Uterus (tissue), 4 donors: ENCODE measurements at places on chromosomes 11 and 22. TPM values are rescaled to one million over a fixed set of nuclear protein-coding genes. Genes with fewer than 3 reads are reported as not detected.
A peak's percentile ranks its signal among the peaks of the same experiment; 100 is the strongest.

DNA sequence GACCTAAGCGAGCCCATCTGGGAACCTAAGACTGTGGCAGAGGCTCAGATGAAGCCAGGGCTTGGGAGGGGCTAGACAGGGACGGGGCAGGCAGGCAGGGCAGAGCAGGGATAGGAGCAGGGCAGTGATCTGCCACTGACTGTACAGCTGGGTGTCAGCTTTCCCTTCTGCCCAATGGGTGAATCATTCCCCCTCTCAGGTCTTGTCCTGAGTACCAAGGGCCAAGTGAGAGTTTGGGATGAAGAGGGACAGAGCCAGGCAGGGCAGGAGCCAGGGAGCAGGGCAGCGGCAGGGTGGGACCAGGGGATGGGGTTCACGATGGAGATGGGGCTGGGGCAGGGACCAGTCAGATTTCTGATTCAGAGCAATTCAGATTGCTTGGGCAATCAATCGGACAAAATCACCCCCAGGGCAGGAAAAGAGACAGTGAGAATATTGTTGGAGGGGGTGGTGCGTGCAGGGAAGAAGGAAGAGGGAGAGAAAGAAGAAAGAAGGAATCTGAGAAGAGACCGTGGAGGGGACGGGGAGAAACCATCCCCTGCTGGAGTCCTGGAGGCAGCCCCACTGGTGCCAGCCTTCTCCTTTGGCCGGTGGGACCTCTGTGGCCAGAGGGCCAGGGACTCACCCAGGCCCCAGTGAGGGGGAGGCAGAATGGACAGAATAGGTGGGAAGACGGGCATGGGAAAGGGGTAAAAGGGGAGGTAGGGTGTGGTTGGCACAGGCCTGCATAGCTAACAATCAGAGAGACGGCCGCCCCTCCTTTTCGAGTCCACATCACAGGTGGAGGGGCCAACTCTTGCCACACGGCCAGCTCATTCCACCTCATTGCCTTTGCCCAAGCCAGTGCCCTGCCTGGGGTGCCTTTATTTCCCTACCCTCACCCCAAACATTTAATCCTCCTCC lies 47.2 kb downstream of the CYTH4 start:
- no peaks in the 10 kb centered on the region for H3K4me1 ChIP-seq
- H3K36me3 ChIP-seq, result no peaks in the 10 kb centered on the region
- no peak overlapping the region for H3K4me3 ChIP-seq
- no peak for DNase-seq
- peaks cover 6% of the 10 kb centered on the region for H3K27me3 ChIP-seq
- H3K27ac ChIP-seq, result no peak overlapping the region

DNA sequence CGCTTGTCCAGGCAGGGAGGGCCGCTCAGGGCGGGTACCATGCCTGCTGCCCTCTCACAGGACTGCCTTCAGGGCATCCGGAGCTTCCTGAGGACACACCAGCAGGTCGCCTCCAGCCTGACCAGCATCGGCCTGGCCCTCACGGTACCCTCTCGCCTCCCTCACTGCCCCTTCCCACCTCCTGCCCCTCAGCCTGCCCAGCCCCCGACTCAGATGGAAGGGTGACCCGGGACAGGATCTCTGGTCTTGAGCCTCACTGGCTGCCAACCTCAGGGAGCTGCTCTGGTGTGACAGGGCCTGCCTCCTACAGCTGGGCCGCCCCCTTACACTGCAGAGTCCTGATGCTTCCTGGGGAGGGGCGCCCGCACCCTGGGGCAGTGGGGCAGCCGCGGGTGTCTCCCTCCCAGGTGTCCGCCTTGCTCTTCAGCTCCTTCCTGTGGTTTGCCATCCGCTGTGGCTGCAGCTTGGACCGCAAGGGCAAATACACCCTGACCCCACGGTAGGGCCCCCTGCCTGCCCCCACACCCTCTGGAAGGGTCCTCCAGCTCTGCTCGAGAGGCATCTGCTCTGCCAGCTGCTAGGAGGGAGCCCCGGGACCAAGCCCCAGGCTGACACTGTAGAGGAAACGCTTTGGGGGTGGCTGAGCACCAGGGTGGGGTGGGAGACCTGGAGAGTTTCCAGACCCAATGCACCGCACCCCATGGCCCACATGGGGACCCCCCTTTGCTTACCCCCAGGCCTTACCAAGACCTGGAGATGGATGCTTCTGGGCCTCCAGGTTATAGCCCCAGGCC lies 14.6 kb downstream of the TSPAN32 start:
- H3K4me1 ChIP-seq, result peaks cover 13% of the 10 kb centered on the region
- no peak for DNase-seq
- H3K27ac ChIP-seq, result peak overlapping the region; percentile 86
- H3K36me3 ChIP-seq, result no peaks in the 10 kb centered on the region
- H3K27me3 ChIP-seq, result no peaks in the 10 kb centered on the region

Gene AAMDC
- 31.5 TPM for total RNA-seq

- DNase-seq, result no peak
- no peaks in the 10 kb centered on the region for H3K27me3 ChIP-seq
- H3K27ac ChIP-seq, result no peak overlapping the region
- no peaks in the 10 kb centered on the region for H3K36me3 ChIP-seq
- H3K4me1 ChIP-seq, result no peaks in the 10 kb centered on the region
These were observed 119.7 kb downstream of the CWF19L2 start for GRCh38 chr11:107337917-107338316.

Gene SPA17
- 0.51 TPM for total RNA-seq

GRCh38 chr22:23544852-23545251 lies 35.2 kb downstream of the IGLL1 start:
- no peak for DNase-seq
- H3K27me3 ChIP-seq, result no peaks in the 10 kb centered on the region
- H3K4me1 ChIP-seq, result no peaks in the 10 kb centered on the region
- no peaks in the 10 kb centered on the region for H3K36me3 ChIP-seq
- H3K4me3 ChIP-seq, result no peak overlapping the region

DNA sequence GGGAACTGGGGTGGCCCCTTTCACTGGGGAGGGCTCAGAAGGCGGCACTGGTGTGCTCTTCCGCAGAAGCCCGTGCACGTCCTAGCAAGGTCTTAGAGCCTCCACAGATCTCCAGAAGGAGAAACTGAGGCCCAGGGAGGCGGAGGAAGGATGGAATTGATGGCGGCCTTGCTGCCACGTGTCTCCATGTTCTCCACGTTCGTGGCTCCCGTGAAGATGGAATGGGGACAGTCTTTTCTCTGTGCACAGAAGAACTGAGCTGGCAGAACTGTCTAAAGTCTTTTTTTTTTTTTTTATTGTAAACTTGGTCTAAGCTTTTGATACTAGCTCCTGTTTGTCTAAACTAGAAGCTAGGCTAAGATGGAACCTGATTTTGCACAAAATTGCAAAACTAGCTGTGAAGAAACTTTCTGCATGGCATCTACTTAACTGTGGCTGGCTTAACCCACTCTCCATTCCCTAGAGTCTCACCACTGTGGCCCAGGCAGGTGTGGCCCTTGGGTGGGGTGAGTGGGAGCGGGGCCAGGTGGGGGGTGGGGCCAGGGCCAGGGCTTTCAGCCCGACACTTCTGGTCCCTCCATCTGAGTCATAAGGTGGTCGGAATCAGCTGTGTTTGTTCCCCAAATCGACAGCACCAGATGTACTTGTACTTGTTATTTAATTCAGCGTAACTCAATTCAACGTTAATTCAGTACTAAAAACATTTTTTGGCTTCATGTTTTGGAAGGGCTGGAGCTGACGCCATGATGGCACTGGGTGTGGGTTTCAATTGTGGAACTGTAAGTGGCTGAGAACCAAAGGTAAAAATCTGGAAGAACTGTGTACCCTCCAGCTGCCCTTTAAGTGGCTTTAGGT lies 120.7 kb downstream of the MPPED1 start:
- no peaks in the 10 kb centered on the region for H3K36me3 ChIP-seq
- DNase-seq, result no peak
- H3K27me3 ChIP-seq, result no peaks in the 10 kb centered on the region
- no peak overlapping the region for H3K4me3 ChIP-seq

- H3K36me3 ChIP-seq, result no peaks in the 10 kb centered on the region
- H3K4me1 ChIP-seq, result no peaks in the 10 kb centered on the region
- H3K4me3 ChIP-seq, result no peak overlapping the region
- no peak overlapping the region for H3K27ac ChIP-seq
- DNase-seq, result no peak
These were observed 21.2 kb upstream of the NDUFC2 start for GRCh38 chr11:78100676-78101472.

GRCh38 chr11:116051494-116051893 lies 547.3 kb upstream of the CADM1 start:
- no peak overlapping the region for H3K4me3 ChIP-seq
- DNase-seq, result no peak
- no peaks in the 10 kb centered on the region for H3K36me3 ChIP-seq

Gene TESMIN
- 57.4 TPM for total RNA-seq

- H3K4me1 ChIP-seq, result no peaks in the 10 kb centered on the region
- no peak overlapping the region for H3K4me3 ChIP-seq
- no peaks in the 10 kb centered on the region for H3K36me3 ChIP-seq
- H3K27me3 ChIP-seq, result no peaks in the 10 kb centered on the region
- DNase-seq, result no peak
These were observed 44.1 kb downstream of the MYH9 start for GRCh38 chr22:36343720-36344105.

GRCh38 chr11:69274531-69275016 lies 19.4 kb upstream of the MYEOV start:
- no peak overlapping the region for H3K4me3 ChIP-seq
- H3K4me1 ChIP-seq, result no peaks in the 10 kb centered on the region
- H3K27ac ChIP-seq, result no peak overlapping the region
- DNase-seq, result no peak
- no peaks in the 10 kb centered on the region for H3K36me3 ChIP-seq
- no peaks in the 10 kb centered on the region for H3K27me3 ChIP-seq

DNA sequence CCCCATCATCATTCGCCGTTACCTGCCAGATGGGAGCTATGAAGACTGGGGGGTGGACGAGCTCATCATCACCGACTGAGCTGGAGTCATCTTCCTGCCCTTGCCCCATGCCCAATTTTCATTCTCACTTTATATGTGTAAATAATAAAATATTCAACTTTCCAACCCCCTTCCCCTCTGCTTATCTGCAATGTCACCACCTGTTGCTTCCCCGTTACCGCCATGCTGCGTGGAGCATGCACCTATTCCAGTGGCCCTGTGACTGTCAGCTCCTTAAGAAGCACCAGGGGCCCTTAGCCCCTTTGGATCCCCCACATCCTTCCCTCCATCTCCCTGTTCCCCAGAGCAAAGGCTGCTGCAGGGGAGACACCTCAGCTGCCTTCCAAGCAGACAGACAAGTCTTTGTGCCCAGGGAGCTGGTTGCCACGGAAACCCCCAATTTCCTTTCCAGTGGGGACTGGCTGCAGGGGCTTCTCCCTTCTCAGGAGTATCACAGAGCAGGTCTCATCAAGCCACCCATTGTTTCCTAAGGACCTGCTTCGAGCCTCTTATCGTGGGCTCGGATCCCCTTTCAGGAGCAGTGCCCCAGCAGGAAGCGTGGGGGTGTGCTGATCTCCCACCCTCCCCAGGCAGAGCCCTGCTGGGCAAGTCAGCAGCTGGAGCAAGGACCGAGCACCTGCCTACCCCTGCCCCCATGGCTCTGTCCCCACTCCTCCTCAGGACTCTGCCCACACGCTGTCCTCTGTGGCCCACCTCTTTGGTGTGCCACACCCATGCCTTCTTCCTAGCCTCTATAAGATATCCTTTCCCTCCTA lies 14.3 kb downstream of the POLR2F start:
- H3K4me1 ChIP-seq, result no peaks in the 10 kb centered on the region
- no peak overlapping the region for H3K27ac ChIP-seq
- DNase-seq, result no peak
- no peak overlapping the region for H3K4me3 ChIP-seq
- no peaks in the 10 kb centered on the region for H3K36me3 ChIP-seq

GRCh38 chr11:75301601-75302345 lies 49.7 kb downstream of the ARRB1 start:
- DNase-seq, result no peak
- H3K27me3 ChIP-seq, result no peaks in the 10 kb centered on the region

- H3K4me1 ChIP-seq, result peaks cover 5% of the 10 kb centered on the region
- H3K27me3 ChIP-seq, result no peaks in the 10 kb centered on the region
- no peak for DNase-seq
- no peak overlapping the region for H3K4me3 ChIP-seq
These were observed 4.4 kb downstream of the SPCS2 start for GRCh38 chr11:74953451-74953850.

DNA sequence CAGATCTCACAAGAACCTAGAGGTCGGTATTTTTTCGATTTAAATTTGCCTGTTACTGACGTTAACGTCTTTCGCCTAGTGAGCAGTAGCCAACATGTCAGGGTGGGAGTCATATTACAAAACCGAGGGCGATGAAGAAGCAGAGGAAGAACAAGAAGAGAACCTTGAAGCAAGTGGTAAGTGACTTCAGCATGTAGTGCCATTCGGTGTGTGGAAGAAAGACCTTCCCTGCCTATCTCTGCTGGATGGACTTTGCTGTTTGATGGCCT lies 750 bp downstream of the XRCC6 start:
- peaks cover 4% of the 10 kb centered on the region for H3K4me1 ChIP-seq
- H3K36me3 ChIP-seq, result no peaks in the 10 kb centered on the region
- H3K27ac ChIP-seq, result peak overlapping the region; percentile 96
- H3K27me3 ChIP-seq, result no peaks in the 10 kb centered on the region
- DNase-seq, result no peak

DNA sequence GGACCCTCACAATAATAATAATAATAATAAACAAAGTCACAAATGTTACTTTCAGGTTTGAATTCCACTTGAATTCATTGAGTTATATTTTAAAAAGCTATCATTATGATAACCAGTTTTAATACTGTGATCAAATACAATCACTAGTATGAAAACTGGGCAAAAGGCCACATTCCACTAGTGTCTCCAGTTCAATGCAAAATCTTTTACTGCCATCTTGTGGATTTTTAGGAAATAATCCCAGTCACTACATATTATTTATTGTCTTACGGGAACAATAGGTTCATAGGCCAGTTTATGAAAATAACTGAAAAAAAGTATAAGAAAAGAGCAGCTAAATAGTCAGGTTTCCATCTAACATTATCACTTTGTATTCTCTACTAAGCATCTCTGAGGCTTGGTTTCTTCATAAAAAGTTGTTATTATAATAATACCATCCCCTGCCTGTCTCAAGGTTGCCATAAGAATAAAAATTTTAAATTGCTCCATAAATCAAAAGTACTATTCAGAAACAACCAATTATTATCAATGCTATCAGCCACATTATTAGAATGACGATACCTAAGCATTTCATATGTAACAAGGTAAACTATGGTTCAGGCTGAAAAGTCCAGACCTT lies 533.9 kb upstream of the CCDC90B start:
- H3K4me3 ChIP-seq, result no peak overlapping the region
- no peak for DNase-seq
- H3K4me1 ChIP-seq, result no peaks in the 10 kb centered on the region
- no peaks in the 10 kb centered on the region for H3K27me3 ChIP-seq

- DNase-seq, result no peak
- H3K4me3 ChIP-seq, result no peak overlapping the region
- no peaks in the 10 kb centered on the region for H3K36me3 ChIP-seq
- peak overlapping the region; percentile 52 for H3K27ac ChIP-seq
- H3K27me3 ChIP-seq, result no peaks in the 10 kb centered on the region
These were observed 158.1 kb downstream of the FBXO7 start for GRCh38 chr22:32632512-32633315.

- H3K4me3 ChIP-seq, result no peak overlapping the region
- peaks cover 6% of the 10 kb centered on the region for H3K27me3 ChIP-seq
- no peaks in the 10 kb centered on the region for H3K36me3 ChIP-seq
- H3K27ac ChIP-seq, result no peak overlapping the region
- no peak for DNase-seq
These were observed 10.8 kb downstream of the OVOL1 start for GRCh38 chr11:65797711-65798110.

- H3K27me3 ChIP-seq, result no peaks in the 10 kb centered on the region
- no peaks in the 10 kb centered on the region for H3K4me1 ChIP-seq
- DNase-seq, result no peak
- H3K27ac ChIP-seq, result no peak overlapping the region
- no peaks in the 10 kb centered on the region for H3K36me3 ChIP-seq
These were observed 359.3 kb downstream of the TENM4 start for GRCh38 chr11:79081471-79082031.
